Gastrocnemius medialis (tissue), 4 donors: ENCODE measurements at places on chromosomes 1 and 21.

GRCh38 chr1:229751610-229752009 lies 125.6 kb downstream of the URB2 start:
- H3K27me3 ChIP-seq = no peaks in the 10 kb centered on the region
- no peaks in the 10 kb centered on the region for H3K36me3 ChIP-seq
- no peak overlapping the region for H3K27ac ChIP-seq
- H3K4me3 ChIP-seq = no peak overlapping the region

DNA sequence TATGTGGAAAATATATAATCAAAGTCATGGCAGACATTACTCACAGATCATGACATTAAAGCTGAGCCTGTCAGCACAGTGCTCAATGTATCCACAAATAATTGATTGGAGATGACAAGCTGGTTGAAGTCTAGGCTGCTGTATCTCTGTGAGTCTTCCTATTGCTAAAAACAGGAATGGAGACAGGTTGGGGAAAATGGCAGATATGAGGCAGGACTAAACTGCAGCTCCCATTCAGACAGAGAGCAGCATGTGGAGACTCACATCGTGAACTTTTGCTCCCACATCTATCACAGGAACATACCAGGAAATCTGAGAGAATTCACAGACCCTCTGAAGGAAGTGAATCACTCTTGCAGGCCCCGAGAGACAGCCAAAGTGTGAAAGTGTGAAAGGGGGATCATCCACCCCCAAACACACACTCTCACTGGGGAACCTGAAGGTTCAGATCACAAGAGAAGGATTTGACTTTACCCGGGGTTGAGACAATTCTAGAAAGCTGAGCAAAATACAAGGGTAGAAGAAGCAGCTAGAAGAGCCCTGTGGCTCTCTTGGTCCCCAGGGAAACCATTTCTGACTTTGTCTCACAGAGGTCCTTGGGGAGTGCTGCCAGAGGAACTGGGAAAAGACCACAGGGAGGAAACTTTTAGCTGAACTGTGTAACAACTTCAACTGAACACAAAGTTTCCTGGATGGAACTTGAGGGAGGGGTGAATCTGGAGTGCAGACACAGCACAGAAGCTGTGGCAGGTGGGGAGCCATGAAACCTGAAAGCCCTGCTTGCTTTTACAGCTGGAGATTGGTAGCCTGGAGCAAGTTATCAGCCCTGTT lies 173.4 kb downstream of the S1PR1 start:
- H3K27ac ChIP-seq = no peak overlapping the region
- DNase-seq = no peak
- H3K4me1 ChIP-seq = no peaks in the 10 kb centered on the region
- H3K36me3 ChIP-seq = no peaks in the 10 kb centered on the region
- H3K27me3 ChIP-seq = no peaks in the 10 kb centered on the region
- no peak overlapping the region for H3K4me3 ChIP-seq

DNA sequence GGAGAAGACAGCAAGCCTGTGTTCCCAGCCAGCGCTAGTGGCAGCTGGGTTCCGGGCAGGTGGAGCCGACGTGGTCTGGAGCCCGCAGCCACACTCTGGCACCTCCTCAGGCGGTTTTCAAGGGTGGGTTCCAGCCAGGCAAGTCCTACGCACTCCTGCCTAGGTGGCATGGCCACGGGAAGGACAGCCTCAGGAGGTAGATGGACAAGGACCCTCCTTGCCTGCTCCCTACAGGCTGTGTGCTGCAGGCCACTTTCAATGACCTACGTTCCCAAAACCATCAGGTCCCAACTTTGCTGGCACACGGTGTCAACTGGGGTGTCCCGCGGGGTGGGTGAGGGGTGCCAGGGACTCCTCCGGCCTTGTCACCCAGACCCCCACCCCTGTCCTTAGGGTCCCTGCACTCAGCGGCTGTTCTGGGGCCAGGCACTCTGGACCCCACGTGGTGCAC lies 6.7 kb upstream of the PTGER3 start:
- H3K4me3 ChIP-seq = no peak overlapping the region
- H3K4me1 ChIP-seq = no peaks in the 10 kb centered on the region
- no peak for DNase-seq

- H3K36me3 ChIP-seq = no peaks in the 10 kb centered on the region
- no peak for DNase-seq
- no peak overlapping the region for H3K4me3 ChIP-seq
- no peaks in the 10 kb centered on the region for H3K27me3 ChIP-seq
Observed at GRCh38 chr1:108512239-108513043, 47.5 kb upstream of the EEIG2 start.

DNA sequence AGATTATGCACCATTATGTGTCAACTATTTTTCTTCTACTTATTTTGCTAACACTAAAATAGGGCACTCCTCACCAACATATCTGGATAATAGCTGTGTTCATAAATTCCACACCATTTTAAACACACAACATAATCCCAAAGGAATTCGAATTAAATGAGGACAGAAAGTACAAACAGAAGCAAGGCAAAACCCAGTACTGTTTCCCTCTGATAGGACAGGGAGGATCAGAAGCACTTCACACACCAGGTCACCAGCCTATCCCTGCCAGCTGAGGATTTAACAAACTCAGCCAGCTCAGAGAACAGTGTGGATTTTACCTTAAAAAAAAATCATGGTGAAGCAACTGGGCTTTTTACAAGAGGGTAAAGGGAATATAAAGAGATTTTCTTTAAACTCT lies 20.0 kb downstream of the CRYZ start:
- DNase-seq = no peak
- H3K4me1 ChIP-seq = no peaks in the 10 kb centered on the region
- no peak overlapping the region for H3K27ac ChIP-seq
- H3K27me3 ChIP-seq = no peaks in the 10 kb centered on the region
- no peak overlapping the region for H3K4me3 ChIP-seq
